COLO829 (cell line): ENCODE measurements at places on chromosomes 3 and 15.

GRCh38 chr3:175521406-175521805 lies 662.3 kb downstream of the NAALADL2 start:
- DNase-seq = no peak

DNA sequence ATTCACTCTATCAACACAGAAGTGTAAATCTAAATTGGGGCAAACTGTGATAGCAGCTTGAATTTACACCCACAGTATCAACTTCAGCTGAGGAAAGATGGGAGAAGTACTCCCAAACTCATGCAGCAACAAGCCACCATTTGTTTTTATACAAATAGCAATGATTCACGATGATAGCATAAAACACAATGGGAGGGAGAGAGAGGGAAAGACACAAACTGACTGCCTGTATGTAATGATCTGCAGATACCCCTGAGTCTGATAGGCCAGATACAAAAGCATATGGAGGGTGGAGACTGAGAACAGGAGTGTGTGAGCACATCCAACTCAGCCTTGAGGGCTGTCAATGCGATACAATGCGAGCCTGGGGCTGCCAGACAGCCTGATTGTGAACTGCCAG lies 79.2 kb downstream of the CNTN3 start:
- no peak for DNase-seq

DNA sequence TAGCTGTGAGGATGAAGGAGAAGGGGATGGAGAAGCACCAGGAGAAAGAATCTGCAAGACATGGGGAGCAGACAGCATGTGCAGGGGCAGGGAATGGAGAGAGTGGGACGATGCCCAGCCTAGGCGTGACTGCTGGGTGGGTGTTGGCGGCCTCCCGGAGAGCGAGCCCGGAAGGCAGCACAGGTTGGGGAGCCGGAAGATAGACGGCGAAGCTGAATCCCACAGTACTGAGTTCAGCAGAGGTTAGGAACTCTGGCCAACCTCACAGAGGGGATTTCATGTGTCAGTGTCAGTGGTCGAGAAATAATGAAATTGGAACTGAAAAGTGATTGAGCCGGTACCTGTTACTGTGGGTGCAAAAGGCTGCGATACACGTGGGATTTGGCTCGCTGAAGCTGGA lies 55.2 kb downstream of the PXYLP1 start:
- no peak for DNase-seq

DNA sequence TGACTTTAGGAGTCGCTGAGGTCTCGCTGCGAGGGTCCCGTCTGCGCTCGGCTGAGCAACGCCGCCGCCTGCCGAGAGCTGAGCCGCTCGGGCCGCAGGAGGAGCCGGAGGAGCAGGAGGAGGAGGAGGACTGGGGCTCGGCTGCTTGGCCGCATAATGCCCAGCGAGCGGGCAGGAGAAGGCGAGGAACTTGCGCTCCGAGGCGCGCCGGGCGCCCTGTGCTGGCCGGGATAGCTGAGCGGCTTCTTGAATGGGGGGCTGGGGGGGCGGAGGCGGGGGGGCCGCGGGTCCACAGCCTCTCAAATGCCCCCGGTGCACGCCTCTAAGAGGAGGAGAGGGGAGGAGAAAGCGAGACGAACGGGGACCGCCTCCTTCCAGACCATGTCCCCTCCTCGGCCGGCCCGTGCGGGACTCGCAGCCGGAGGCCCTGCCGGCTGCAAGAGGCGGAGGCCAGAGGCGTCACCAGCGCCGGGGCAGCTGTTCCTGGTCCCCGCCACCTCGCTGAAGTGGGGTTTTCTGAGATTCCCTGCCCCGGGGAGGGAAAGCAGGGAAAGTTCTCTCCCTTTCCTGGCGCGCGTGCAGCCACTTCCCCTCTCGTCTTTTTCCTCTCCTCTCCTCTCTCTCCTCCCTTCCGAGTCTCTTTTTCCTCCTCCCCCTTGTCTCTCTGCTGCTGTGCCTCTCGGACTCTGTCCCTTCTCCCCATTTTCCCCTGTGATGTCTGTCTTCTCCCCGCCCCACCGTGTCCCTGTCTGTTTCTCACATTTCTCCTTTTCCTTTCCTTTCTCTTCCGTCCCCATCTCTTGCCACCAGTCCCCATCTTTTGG lies at the start of gene ADAMTS9:
ADAMTS9 (minus strand) TSS at position 220 of the 824 bp plus-strand sequence. CDS start 343 bp downstream, outside the sequence.
- DNase-seq = no peak

- DNase-seq = no peak
Observed at GRCh38 chr3:21042184-21042583, 708.8 kb downstream of the ZNF385D start.

DNA sequence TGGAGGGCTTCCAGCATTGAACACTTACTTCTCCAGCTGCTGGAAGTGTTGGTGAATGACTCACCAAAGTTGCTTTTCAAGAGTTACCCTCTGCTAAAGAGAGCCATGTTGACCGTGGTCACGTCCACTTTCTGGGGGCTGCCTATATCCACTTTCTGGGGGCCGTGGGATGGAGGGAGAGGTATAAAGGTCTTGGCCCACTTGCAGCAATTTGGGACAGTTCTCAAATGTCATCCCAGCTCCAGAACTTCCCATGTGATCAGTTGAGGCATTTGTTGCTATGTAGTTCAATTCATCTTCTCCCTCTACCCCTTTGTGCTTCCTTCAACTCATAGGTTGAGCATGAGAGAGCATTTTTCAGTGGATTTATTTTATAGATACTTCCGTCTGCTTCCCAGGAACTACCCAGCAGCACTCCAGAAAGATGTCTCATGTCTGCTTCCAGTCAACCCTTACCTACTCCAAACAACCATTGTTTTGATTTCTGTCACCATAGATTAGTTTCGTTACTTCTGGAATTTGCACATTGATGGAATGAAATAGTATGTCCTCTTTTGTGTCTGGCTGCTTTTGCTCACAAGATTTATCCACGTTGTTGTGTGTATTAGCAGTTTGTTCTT lies 130.6 kb downstream of the TCF12 start:
- DNase-seq = no peak

GRCh38 chr3:46995901-46996562 lies 16.6 kb downstream of the NBEAL2 start:
- no peak for DNase-seq

GRCh38 chr3:71984843-71985613 lies 200.1 kb upstream of the PROK2 start:
- no peak for DNase-seq

- DNase-seq = no peak
Observed at GRCh38 chr15:66849393-66849745, 147.3 kb downstream of the SMAD6 start.

GRCh38 chr3:139238281-139239030 lies 105.4 kb upstream of the MRPS22 start:
- no peak for DNase-seq

DNA sequence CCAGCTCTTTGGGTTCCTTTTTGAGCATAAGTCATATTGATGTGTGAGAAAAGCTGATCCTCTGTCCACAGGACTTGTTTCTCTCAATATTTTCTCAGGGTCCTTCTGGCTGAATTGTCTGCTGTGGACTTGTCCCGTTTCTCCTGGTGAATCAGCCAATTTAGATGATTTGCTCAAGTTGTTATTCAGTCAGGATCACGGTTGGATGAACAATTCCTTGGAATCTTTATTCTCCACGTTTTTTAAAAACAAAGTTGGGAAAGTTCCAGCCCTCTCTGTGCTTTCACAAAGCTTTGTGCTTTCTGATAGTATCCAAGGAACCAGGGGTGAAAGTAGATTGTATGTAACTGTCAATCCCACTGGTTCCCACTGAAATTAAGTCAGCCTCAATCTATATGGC lies 61.3 kb downstream of the LRRC3B start:
- no peak for DNase-seq

DNA sequence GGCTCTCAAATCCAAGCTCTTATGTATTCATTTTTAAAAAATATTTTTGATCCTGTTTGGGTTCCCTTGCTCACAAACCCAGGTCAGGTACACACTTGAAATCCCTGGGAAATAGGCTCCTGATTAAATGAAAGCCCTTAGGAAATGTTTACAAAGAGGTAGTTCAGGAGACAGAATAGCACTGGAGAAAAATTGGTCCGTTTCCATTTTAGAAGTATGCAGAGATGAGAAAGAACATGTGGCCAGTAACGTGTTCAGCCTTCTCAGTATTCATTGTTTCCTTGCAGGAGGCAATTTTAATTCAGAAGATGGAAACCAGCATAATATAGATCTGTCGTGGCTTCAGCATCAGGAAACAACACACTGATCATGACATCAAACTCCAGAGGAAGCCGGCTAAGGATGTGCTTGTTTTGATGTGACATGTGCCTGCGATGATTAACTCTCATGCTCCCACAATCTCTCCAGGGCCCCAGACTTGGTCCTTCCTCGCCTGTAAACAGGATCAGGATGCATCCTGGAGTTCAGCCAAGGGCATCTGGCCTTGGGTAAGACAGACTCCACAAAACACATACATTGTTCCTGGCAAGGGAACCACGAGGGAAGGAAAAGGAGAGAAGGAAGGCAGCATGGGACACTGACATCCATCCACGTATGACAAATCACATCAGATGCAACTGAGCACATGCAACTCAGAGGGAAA lies 350.5 kb upstream of the THBS1 start:
- no peak for DNase-seq

- no peak for DNase-seq
Observed at GRCh38 chr15:71002316-71002715, 109.7 kb downstream of the LRRC49 start.

- DNase-seq = no peak
Observed at GRCh38 chr3:133691273-133692107, 29.7 kb upstream of the TOPBP1 start.

DNA sequence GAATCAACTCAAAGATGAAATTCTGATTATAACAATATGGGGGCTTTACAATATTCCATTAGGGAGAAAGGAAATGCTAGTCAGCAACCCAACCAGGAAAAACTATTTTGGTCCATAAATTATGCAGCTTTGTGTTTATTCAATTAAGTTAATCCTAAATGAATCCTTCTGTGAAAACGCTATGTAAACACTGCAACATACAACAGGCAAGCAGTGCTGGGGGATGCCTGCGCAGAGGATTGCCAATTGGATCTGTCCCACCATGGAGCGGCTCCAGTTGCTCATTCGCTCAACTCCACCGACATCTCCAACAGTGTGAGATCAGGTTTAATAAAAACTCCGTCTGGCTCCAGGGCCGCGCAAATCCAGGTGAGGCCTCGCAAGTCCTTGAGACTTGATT lies 290.5 kb upstream of the VEPH1 start:
- no peak for DNase-seq

DNA sequence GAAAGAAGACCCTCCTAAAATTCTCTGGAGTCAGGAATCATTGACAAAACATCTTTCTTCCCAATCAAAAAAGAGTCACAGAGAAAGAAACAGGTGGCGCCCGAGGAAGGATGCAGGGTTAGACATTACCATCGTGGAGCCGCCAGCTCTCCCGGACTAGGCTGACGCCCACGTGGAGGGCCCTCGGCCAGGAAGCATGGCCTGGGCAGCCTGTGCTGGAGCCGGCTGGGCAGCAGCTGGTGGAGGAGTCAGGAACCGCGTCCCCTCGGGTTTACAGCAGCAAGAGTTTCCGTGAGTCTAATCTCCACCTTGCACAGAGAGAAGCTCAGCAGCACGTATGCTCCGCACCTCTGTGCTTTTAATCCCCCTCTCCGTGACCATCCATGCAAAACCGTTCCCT lies 533.7 kb upstream of the ATP11B start:
- DNase-seq = no peak

GRCh38 chr15:33975022-33975565 lies 6.8 kb downstream of the CHRM5 start:
- no peak for DNase-seq

DNA sequence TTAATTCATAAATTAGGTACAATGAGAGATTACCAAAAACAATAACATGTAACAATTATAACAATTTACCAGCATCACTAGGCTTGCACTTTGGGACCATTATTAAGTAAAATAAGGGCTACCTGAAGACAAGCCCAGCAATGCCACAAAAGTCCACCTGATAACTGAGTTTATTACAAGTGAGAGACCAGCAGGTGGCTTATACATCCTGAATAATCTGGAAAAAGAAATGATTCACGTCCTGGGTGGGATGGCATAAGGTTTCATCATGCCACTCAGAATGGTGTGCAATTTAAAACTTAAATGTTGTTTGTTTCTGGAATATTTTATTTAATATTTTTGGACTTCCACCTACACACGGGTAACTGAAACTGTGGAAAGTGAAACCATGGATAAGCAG lies 1287.1 kb upstream of the GBE1 start:
- no peak for DNase-seq

DNA sequence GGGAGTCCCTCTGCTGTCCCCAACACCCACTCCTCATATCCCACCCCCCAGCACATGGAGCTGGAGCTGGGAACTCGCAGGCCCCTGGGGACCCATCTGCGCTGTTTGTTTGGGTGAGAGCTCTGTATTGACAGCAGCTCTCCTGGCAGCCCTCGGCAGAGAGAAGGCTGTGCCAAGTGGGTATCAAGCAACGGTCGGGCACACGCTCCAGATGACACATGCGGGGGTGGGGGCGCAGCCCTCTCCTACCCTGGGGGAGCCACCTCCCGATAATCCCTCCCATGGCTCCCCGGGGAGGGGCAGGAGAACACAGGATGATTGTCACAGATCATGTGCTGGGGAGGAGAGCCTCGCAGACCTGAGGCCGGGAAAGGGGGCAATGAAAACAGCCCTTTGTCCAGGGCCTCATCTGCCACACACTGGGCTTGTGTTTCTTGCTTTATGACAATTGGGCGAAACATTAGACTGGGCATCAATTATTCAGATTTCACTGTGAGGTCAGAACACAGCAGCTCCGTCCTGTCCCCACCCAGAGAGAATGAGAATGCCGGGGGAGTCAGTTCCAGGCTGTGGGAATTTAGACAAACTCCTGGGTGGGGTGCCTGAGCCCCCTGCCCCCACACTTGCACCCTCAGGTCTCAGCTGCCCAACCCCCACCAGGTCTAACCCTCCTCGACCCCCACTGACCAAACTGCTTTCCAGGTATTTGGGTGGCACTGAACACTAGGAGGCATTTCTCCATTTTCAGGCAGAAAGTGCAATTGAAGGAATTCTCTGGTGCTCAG lies 46.4 kb upstream of the KLF13 start:
- peak; percentile 85 for DNase-seq

DNA sequence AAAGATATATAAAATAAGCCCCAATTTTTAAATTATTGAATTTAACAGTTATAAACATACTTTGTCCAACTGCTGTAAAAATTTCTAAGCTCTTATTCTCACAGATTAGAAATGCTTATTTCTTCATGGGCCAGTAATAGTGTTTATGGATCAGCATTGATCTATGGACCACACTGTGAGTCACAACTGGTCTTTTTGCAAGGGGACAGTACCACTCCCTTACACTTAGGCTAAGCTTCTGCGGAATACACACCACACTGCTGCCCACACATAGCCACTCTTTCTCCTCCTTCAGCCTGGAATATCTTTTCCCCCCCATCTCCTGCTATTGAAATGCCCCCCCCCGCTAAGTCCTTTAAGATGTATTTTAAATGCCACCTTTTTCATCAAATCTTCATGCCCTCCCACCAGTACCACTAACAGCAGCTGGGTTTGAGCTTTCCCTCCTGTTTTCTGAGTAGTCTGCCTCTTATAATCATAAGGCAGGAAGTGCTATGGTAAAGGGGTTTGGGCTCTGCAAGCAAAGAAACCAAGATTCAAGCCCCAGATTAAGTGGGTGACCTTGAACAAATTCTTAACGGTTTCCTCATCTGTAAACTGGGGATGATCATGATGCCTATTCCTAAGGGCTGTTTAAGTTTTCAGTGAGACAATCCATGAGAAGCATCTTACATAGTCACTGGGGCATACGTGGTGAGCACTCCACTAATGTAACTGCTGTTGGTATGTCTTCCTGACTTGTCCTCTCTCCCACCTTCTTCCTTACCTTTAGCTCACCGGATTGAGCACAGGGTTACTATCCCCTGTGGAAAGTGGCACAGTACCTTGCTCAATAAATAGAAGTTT lies 69.2 kb downstream of the DCUN1D1 start:
- DNase-seq = no peak

- DNase-seq = no peak
Observed at GRCh38 chr15:81282911-81283310, 41.0 kb downstream of the STARD5 start.
